Activated T-helper 1 cell treated with anti-CD3 and anti-CD28 coated beads, Interleukin-2, amount 50 U/mL, for 16 hours (primary cell): ENCODE measurements at places on chromosomes 1 and 21.
A peak's percentile ranks its signal among the peaks of the same experiment; 100 is the strongest.

- no peak for DNase-seq
Measured at GRCh38 chr21:41821081-41821755, 54.4 kb upstream of the RIPK4 start.

DNA sequence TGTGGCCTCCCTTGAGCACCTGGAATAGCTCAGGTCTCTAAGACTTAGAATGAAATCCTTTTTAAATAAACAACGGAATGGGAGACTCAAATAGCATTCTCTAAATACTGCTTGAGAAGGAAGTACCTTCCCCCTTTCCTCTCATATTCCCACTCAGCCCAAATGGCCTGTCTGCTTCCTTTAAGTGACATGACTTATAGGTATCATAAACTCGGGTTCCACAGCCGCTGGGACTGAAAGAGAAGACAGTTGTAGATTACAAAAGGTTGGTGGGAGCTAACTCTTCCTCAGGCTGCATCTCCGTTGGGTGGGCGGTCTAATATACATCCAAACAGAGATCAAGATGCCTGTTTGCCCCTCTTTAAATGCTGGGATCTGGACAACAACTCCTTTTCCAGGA, 1.2 kb upstream of the HMCN1 start:
- DNase-seq, result no peak

GRCh38 chr1:2555634-2556276, 416 bp upstream of the TNFRSF14 start:
- no peak for DNase-seq

DNA sequence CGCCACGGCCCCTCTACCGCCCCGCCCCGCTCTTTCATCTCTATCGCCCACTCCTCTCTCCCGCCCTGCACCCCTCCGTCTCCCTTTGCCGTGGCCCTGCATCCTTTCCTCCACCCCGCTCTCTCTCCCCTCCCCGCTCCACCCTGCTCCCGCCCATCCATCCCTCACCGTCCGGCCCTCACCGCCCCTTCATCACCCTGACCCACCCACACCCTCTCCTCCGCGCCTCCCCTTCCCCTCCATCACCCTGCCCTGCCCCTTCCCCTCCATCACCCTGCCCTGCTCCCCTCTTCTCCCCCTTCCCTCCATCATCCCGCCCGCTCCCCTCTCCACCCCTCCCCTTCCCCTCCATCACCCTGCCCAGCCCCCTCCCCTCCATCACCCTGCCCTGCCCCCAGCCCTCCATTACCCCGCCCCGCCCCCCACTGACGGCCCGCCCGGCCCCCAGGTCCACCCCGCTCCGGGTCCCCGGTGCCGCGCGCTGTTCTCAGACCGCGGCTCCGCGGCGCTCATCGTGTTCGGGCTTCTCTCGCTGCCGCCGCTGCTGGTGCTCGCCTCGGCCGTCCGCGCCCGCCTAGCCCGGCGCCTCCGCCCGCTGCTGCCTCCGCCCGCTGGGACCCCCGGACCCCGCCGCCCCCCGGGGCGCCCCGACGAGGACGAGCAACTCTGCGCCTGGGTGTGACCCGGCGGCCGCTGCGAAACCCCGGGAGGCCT, 6.2 kb upstream of the ANKRD65 start:
- no peak for DNase-seq

DNA sequence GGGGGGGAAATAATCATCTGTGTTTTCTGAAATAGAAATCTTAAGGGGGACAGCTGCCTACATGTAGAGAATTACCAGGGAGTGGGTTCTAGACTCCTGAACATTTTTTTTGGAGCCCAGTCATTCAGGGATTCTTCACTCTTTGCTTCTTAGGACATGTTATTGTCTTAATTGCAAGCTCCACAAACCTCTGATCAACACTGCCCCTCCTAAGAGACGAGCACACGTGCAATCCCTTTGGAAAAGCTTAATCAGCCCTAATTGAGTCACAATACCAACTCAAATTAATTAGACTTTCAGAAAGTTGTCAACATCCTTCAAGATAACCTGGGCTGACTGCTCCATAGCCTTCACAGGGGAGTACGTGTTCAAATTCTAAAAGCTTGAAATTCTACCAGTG, 21.4 kb downstream of the RGS8 start:
- no peak for DNase-seq

- no peak for DNase-seq
Measured at GRCh38 chr1:55555956-55556725, 341.0 kb upstream of the USP24 start.

DNA sequence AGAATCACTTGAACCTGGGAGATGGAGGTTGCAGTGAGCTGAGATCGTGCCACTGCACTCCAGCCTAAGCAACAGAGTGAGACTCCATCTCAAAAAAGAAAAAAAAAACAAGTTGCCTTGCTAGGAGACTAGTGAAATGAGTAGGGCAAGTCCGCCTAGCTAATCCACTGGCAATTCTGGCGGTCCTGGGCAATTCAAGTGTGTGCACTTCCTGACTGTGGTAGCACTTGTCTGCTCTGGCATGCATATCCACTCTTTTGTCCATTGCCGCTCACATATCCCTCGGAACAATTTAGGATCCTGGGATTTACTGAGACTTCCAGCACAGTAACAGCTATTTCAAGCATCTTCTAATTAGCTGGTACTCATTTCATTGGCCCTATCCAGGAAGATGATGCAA, 426.3 kb upstream of the ADGRL2 start:
- DNase-seq, result no peak

DNA sequence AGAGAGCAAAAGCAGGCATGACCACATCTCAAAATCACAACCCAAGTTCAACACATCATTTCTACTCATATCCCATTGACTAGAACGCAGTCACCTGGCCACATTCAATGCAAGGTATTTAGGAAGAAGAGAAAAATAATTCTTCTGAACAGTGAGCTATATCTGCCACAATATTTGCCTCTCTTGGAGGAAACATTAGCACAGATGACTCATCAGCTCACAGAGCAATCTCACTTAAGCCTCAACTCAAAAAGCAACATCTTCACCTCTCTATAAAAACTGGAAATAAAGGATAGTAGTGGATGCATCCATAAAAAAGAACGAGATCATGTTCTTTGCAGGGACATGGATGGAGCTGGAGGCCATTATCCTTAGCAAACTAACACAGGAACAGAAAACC, 143.9 kb upstream of the FMN2 start:
- no peak for DNase-seq

GRCh38 chr1:243325305-243325890, 69.6 kb downstream of the SDCCAG8 start:
- no peak for DNase-seq

- no peak for DNase-seq
Measured at GRCh38 chr21:16563795-16564194, 834.0 kb downstream of the USP25 start.

- no peak for DNase-seq
Measured at GRCh38 chr1:96978901-96979300, 257.3 kb downstream of the PTBP2 start.

- no peak for DNase-seq
Measured at GRCh38 chr1:75310067-75310466, 175.9 kb downstream of the LHX8 start.

DNA sequence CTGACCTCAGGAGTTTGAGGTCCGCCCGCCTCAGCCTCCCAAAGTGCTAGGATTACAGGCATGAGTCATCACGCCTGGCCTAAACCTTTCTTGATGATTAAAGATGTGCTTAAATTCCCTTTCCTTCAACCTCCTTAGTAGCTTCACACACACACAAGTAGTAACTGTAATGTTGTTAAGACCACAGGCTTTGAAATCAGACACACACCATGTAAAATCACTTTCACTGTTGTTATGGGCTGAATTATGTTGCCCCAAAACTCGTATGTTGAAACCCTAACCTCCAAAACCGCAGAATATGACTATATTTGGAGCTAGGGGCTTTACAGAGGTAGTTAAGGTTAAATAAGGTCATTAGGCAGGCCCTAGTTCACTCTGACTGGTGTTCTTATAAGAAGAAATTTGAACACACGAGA, 180.2 kb downstream of the NR5A2 start:
- DNase-seq, result no peak

DNA sequence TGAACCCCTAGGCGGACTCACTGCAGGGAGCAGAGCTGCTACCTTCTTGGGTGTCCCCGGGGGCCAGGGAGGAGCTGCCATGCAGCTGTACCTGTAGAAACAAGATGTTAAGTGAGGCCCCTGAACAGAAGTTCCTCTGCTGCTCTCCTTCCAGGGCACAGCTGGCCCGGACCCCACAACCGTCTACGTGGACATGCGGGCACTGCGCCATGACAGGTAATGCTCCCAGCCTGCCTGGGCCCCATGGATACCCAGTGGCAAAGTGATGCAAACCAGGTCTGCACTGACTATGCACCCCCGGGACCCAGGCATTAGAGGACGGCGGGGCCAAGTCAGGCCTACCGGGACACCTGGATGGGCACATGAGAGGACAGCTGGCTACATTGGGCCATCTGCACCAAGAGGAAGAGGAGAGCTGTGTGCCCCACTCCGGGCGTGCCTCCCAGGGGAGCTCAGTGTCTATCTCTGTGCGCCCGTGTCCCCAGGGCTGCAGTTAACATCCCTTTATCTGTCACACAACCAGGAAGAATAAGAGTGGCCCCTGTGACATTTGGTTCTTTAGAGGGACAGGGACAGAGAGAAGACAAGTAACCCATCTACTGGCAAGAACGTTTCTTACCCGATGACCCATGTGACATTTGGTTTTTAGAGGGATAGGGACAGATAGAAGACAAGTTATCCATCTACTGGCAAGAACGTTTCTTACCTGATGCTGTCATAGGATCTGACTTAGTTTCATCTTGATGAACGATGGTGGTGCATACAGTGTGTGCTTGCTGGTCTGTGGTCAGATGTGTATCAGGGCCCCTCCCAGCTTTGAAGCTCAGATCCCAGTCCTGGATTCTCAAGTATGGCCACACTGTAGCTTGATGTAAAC, 44.1 kb downstream of the S100B start:
- no peak for DNase-seq

- DNase-seq, result no peak
Measured at GRCh38 chr1:29650041-29650400, 413.7 kb downstream of the PTPRU start.

GRCh38 chr21:19547951-19548840, 1144.6 kb upstream of the TMPRSS15 start:
- DNase-seq, result no peak

GRCh38 chr1:57839526-57839925, 415.7 kb upstream of the DAB1 start:
- DNase-seq, result no peak

DNA sequence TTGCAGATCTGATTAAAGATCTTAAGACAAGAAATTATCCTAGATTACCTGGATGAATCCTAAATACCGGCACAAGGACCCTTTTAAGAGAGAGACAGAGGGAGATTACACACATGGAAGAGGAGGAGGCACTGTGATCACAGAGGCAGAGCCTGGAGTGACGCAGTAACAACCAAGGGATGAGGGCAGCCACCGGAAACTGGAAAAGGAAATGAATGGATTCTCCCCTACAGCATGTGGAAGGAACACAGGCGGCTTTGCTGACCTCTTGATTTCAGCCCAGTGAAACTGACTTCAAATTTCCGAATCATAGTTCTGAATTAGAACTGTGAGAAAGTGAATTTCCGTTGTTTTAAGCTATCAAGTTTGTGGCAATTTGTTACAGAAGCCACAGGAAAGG, 50.2 kb upstream of the IVNS1ABP start:
- DNase-seq, result no peak

DNA sequence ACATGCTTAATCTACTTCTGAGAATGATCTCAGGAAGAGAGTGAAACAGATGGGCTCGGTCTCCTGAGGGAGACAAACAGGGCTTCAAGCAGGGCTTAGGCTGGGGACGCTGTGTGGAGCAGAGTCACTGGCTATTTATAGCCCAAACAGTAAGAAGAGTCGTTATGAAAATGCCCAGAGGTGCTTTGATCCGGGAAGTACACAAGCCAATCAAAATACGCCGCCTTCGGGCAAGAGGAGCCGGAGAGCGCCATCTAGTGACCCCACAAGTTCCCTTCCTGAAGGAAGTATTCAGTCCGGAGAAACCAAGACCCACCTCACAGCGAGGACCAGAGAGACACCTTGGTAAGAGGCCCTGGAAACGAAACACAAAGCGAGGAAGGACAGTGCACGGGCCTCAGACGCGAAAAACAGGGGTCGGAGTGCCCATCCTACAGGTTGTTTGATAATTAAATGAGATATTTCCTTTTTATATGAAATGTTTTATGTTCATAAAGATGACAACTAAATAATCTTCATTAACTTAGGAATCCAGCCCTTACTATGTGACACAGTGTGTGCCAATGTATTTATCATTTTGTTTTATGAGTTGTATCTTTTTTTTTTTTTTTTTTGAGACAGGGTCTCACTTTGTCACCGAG, 25.0 kb upstream of the SCCPDH start:
- peak; percentile 44 for DNase-seq

GRCh38 chr1:203197625-203198024, 11.1 kb upstream of the CHI3L1 start:
- no peak for DNase-seq

GRCh38 chr1:57424231-57425027, 569 bp upstream of the DAB1 start:
- DNase-seq, result no peak

- no peak for DNase-seq
Measured at GRCh38 chr1:213724640-213725536, 262.9 kb upstream of the PROX1 start.

- no peak for DNase-seq
Measured at GRCh38 chr1:180231506-180231921, 1.4 kb downstream of the LHX4 start.

GRCh38 chr1:172658871-172659453, at the start of gene FASLG:
Gene FASLG (plus strand): TSS chr1:172659103. CDS start chr1:172659202, 99 bp downstream.
- DNase-seq, result no peak

GRCh38 chr1:22163564-22163963, 20.7 kb upstream of the WNT4 start:
- no peak for DNase-seq

- no peak for DNase-seq
Measured at GRCh38 chr1:19220991-19221390, 10.9 kb upstream of the UBR4 start.

GRCh38 chr1:33086384-33086850, 5.5 kb downstream of the AZIN2 start:
- no peak for DNase-seq

DNA sequence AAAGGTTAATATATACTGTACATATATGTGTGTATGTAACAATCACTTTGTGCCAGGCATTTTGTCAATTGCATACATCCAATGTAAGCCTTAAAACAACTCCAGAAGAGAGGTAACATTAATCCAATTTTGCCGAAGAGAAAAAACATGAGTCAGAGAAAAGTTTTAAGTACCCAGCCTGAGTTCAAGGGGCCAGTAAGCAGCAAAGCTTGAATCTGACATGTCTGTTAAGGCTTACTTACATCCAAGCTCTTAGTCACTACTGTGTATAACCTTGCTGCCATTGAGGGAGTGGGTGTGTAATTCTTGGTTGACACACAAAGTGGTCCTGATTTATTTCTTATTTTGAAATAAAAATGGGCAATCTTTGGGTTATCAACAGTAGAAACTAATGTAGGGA, 360.4 kb upstream of the LYPLAL1 start:
- DNase-seq, result no peak

DNA sequence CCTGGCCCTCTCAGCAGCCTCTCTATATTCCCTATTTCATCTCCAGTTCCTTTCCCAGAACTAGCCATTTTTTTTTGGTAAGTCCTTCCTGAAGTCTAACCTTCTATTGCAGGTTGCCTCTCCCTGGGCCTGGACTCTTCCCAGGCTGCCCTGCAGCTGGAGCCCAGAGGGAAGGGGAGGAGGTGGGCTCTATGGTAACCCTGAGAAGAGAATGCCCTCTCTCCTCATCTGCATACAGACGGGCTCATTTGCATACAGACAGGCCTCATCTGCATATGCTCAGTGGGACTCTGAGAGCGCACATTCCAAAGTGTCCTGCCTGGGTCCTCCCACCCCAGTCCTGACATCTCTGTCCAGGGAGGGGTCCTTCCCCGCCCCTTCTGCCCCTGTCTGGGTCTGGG, 32.7 kb downstream of the RHBG start:
- no peak for DNase-seq
